SHP77 treated with DMSO at 0.1 percent for 48 hours (cell line): ENCODE measurements at places on chromosomes 3 and 15.

- DNase-seq: no peak
These were observed 37.2 kb downstream of the BHLHE40 start for GRCh38 chr3:5016211-5017161.

DNA sequence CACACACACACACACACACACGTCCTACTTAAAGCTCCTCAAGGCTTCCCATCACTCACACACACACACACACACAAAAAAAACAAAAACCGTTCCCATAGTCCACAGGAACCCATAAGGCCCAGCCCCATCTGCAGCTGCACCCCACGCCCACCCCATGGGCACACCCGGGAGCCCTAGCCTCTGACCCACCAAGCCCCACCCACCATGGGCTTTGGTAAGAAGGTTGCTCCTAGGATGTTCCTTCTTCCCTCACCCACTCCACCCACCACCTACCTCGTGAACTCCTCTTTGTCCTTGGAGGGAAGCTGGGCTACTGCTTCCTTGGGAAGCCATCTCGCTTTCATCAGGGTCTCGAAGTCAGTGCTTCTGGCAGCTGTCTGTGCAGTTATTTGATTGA is 115.1 kb downstream of the TPRA1 start:
- DNase-seq: no peak

GRCh38 chr3:114270019-114270418 is 23.8 kb upstream of the TIGIT start:
- no peak for DNase-seq

- no peak for DNase-seq
These were observed 21.4 kb downstream of the KPNA1 start for GRCh38 chr3:122493296-122493695.

GRCh38 chr15:75200765-75201615 is 692 bp upstream of the C15orf39 start:
- no peak for DNase-seq

GRCh38 chr3:30259730-30260129 is 346.7 kb upstream of the TGFBR2 start:
- peak; percentile 43 for DNase-seq

DNA sequence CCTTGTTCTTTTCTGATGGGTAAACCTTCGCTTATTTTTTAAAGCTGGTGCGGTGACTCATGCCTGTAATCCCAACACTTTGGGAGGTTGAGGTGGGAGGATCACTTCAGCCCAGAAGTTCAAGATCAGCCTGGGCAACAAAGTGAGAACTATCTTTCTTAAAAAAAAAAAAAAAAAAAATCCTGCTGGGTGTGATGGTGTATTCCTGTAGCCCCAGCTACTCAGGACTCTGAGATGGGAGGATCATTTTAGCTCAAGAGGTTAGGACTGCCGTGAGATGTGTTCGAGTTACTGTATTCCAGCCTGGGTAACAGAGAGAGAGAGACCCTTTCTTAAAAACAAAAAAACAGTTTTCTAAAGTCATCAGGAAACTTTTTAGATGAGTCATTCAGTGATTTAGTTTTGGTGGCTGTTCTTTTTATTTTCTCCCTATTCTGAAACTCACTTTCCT is 37.7 kb downstream of the SLMAP start:
- no peak for DNase-seq

DNA sequence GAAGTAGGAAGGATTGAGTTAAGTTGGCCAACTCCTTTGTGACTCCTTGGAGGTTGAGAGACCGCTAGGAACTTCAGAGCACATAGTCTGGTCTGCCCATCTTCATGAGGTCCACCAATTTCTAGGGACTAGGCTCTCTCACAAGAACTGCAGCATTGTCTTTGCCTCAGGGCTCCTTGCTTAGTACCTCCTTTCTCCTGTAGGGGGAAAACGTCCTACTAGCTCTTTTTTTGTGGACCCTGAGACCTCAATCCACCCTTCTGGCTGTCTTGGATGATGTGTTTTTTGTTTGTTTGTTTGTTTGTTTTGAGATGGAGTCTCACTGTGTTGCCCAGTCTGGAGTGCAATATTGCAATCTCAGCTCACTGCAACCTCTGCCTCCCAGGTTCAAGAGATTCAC is 21.6 kb downstream of the REC114 start:
- no peak for DNase-seq

DNA sequence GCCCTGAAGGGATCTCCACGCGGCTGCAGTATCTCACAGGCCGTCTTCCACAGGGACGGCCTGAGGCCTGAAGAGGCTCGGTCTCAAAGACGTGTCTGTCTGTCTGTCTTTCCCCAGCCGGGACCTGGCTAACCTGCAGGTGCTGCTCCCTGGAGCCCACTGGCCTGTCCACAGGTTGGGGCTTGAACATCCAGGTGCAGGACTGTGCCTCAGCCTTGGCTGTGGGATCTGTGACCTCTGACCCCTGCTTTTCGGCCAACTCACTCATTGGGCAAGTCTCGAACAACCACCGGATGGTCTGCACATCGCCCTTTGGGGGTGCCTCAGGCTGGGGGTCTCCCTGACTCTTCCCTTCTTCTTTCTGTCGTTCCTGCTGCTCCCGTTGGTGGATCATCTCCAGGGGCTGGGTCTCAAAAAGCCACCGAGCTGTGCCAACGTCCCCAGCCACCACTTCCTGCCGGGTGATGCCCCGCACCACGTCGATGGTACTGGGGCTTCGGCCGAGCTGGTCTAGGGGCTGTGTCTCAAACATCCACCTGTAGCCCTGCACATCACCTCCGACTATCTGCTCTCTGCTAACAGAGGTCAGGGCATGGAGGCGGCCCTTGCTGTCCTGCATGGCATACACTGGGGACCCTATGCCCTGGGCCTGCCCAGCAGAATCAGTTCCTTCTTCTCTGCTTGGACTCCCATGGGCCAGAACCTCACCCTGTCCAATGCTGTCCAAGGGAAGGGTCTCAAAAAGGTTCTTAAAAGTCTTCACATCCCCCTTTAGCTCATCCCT is 4.8 kb downstream of the XIRP1 start:
- DNase-seq: no peak

- no peak for DNase-seq
These were observed 65.4 kb downstream of the RASGRF1 start for GRCh38 chr15:79025201-79025600.
